Activated CD4-positive, alpha-beta T cell treated with anti-CD3 and anti-CD28 coated beads, Interleukin-2, amount 50 U/mL, for 1 hour (primary cell): ENCODE measurements at places on chromosomes 3 and 15.

DNA sequence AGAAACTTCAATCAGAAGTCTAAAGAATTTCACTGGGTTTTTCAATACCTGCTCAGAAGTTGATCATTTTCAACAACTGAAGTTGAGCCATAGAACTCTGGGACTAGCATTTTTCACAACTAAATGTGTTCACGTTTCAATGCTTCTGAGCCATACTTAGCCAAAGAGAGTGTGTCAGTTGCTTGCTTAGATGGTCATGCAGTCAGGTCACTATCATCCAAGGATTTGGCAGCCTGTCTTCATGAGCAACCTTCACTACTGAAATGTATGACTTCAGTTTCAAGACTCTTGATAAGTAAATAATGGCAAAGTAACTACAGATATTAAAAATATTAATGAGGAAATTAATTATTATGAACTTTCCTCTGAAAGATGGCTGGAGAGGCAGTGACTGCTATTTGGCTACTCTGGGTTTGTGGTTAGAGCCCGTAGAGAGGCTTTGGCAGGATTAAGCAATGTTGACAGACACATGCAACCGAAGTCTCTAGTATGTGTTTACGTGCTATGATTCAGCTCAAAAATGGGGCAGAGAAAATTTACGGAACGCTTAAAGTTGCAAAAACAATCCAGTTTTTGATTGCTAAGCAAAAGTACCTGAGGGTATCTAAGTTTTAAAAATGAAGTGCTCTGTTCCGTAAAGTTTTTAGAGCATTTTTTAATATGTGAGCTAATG is 133.8 kb downstream of the GMNC start:
- no peak for DNase-seq

- DNase-seq: no peak
Measured at GRCh38 chr15:66714543-66714981, 12.5 kb downstream of the SMAD6 start.

DNA sequence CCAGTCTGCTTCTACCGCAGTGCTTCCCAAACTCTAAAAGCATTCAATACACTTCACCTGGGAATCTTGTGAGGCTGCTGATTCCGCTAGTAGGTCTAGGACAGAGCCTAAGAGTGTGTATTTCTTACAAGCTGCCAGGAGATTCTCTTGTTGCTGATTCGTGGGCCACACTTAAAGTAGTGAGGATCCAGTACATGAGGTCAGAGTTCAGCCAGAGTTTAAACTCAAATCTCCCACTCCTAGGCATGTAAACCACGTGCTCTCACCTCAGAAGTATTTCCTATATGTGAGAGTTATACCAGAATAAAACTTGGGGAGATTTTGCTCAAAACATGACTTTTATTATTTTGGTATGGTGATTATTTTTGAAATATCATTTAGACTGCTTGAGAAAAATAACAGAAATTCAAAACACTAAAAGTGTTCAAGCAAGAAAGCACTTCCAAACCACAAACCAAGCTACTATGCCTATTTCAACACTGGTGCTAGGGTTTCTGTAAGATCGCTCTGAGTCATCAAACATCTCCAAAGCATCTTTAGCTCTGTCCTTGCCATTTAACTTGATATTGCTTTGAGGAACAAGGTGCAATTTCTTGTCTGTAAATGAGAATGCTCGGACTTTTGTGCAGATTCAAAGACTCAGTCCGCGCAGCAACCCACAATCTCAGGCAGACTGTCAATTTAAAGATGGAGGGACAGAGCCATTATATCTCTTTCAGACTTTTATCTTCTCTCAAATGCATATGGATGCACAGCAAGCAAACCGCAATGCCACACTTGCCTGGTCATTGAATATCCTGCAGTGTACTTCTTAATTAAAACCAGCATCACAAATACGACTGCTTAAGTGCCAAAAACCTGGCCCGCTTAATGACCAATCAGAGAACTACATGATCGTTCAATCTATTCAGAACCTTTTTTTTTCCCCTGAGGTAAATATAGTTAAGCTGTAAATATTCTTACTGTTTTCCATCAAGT is 59.8 kb downstream of the AGTR1 start:
- no peak for DNase-seq

GRCh38 chr15:57196865-57197264 is 179.4 kb upstream of the CGNL1 start:
- no peak for DNase-seq

- no peak for DNase-seq
Measured at GRCh38 chr3:118981494-118982134, 53.0 kb downstream of the IGSF11 start.

DNA sequence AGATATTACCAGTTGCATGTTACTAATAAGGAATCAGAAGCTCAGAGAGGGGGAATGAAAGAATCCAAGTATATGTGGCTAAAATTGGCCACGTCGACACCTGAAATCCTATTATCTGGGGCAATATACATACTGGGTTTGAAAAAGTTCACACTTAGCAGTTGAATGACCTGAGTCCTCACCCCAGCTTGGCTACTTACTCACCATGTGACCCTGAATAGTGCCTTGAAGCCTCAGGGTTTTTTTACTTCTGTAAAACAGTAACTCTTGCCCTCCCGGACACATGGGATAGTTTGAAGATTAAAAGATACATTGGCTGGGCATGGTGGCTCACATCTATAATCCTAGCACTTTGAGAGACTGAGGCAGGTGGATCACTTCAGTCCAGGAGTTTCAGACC is 342.2 kb upstream of the TPRG1 start:
- DNase-seq: no peak

DNA sequence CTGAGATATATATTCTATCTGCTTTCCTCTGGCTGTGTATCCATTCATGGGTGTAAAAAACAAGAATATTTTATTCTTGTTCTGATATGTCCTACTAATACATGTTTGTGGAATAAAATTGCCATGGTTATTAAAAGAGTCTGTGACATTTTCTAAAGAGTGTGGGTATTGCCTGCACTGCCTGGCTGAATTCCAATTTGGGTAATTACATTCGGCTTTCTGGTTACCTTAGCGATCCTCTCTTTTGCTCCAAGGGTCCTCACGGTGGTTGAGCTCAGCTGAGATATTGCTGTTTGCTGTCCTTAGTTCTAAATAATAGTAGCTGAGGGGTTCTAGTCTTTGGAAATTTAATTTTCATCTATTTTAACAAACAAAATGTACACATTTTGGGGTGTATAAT is 301.4 kb upstream of the DNAJC19 start:
- no peak for DNase-seq

GRCh38 chr15:75156326-75157215 is 45.1 kb upstream of the C15orf39 start:
- no peak for DNase-seq

DNA sequence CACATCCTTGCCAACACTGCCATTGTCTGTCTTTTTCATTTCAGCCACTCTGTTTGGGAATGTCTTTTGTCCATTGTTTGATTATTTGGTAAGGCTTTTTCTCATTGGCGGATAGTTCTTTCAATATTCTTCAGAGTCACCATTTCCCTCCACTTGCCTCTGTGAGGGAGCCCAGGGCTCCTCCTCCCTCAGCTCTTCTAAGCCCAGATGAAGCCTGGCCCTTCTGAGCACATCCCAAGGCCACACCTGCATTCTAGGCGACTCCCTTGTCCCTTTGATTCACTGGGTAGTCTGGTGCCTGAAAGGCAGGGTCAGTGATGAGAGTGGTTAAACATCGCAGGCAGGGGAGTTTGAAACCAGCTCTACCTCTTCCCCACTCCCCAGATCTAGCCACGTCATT is 12.4 kb upstream of the LTF start:
- no peak for DNase-seq

DNA sequence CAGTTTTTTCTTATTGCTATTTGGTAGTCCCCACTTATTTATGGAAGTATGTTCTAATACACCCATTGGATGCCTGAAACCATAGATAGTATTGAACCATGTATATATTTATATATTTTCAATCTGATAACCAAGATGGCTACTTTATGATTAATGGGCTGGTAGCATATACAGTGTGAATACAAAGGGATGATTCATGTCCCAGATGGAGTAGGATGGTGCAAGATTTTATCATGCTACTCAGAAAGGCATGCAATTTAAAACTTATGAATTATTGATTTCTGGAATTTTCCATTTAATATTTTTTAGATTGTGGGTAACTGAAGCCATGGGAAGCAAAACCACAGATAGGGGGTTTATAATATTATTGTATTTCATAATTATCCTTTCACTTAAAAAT is 35.2 kb downstream of the AP4E1 start:
- DNase-seq: no peak

- no peak for DNase-seq
Measured at GRCh38 chr3:177694316-177694715, 497.0 kb upstream of the TBL1XR1 start.

DNA sequence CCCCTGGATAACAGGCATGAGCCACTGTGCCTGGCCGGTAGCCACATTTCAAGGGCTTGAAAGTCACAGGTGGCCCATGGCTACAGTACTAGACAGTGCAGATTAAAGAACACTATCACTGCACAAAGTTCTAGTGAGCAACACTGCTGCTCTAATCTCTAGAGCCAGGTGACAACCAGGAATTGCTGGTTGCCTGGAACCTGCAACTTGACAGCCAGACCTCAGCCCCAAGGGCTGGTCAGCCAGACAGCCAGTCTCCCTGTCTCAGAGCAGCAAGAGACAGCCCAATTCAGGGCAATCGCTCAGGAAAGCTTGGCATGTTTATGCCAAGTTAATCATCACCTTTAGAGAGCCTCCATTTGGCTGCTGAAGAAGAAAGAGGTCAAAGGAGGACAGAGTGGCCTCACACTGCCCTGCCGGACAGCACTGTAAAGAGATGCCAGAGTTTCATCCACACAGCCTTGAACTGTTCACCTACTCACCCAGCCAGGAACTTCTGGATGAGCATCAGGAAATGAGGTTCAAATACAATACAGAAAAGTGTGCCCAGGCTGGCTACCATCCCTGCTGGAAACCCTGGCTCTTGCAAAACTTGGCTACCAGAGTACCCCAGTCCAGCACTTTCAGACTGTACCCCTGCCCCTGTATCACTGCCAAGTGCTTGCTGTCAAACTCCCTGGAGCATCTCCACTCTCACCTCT is 6.0 kb downstream of the CCDC12 start:
- no peak for DNase-seq

- no peak for DNase-seq
Measured at GRCh38 chr3:9499455-9500107, 54.0 kb downstream of the LHFPL4 start.

DNA sequence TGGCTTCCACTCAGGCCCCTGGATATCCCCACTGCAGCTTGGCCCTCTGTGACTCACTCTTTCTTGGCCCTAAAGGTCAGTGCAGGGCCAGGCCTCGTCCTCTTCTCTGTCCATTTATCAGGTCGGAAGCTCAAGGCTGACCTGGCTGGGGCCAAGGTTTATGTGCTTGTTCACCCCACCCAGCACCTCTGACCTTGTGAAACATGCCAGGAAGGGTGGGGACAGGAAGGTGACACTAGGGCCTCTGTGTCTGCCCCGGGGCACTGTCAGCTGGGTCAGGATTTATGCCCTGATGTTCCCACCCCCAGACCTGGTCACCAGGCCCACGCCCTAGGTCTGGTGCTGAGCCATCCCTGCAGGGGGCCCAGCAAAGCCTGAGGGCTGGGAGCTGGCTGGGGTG is 103.8 kb downstream of the FBLN2 start:
- no peak for DNase-seq

DNA sequence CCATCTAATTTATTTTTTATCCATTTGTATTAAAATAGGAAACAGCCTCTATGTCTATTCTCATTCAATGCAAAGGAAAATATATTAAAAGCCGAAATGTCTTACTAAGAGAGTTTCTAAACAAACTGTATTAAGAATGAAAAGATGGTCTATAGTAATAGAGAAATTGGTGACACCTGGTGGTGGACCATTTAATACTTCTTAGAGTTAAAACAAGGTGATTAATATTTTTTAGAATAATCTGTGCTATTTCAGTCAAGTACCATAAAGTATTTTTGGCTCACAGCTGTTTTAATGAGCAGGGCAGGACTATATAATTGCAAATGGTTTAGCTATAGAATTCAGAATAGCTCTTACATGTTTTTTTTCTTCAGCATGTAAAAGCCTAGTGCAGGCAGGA is 55.7 kb downstream of the SYNPR start:
- DNase-seq: no peak

DNA sequence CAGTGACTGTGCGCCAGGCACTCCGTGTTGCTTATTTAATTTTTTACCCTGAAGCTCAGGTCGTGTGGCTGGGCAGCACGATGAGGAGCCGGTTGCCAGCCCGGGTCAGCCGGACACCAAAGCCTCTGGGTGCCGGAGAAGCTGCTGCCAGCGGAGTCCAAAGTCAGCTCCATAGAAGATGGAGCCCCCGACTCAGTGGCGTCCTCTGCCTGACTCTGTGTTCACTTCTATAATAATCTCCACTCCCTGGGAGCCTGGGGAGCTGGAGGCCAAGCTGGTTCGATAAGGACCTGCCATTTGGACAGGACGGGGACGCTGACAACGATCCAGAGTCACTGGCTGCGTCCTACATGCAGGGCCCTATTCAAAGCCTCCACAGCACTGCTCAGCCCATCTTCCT is 78.6 kb downstream of the VGLL4 start:
- no peak for DNase-seq

DNA sequence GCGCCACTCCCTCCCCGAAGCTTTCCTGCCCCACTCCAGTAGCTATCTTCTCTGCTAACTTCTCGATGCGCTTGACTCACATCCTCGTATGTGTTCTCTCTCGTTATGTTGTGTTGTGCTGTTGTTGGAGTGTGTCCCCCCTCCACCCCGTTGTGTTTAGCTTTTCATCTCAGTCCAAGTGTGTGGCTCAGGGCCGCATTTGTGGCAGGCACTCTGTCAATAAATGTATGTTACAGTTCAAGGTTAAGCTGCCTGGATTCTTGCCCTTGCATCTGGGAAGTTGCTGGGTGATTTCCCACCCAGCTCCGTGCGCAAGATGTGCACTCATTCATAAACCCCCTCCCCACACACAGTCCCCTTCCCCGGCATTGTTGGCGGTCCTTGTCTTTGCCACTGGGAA is 71.9 kb downstream of the PGPEP1L start:
- no peak for DNase-seq

GRCh38 chr15:101324524-101325177 is 29.6 kb upstream of the SNRPA1 start:
- no peak for DNase-seq

DNA sequence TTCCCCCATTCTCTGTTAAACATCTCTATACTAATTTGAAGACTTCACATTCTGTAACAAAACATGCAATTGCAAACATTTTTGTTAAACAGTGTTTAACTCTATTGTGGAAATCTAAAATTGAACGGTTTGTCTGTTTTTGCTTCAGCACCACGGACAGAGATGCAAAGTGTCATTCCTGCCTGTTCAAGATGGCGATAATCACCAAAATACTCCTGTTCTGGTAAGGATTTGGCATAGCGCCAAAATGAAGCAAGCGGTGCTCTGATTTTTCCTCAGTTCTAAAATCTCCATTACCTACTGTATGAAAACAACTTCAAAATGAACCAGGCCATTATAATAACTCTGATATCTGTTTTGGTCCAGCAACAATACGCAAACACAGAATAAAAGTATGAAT is 129.7 kb upstream of the TUSC7 start:
- no peak for DNase-seq

- no peak for DNase-seq
Measured at GRCh38 chr3:183100376-183100775, 1.1 kb upstream of the MCCC1 start.

GRCh38 chr15:39741258-39741657 is 41.4 kb downstream of the FSIP1 start:
- no peak for DNase-seq
